CD4-positive, alpha-beta T cell treated with Interleukin-15 for 1 hour (primary cell): ENCODE measurements at places on chromosomes 4 and X.

DNA sequence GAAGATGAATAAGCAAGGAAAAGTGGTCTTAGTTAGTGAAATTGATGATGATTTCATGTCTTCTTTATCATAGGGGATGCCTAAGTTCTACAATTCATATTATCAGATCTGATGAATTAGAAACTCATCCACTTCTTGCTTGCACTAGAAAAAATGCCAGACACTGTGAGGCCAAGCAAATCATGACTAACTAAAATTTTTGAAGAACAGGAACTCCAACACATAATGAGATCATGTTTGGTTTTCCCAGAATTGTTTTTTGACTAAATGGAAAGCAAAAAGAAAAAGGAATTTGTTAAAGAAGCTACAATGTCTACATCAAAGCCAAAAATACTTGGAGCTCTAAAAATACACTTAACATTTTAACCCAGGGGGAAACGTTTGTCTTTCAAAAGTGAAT is 120.4 kb downstream of the ARSF start:
- DNase-seq, result no peak

- no peak for DNase-seq
These were observed 66.5 kb downstream of the SPIN4 start for GRCh38 chrX:63284659-63285058.

DNA sequence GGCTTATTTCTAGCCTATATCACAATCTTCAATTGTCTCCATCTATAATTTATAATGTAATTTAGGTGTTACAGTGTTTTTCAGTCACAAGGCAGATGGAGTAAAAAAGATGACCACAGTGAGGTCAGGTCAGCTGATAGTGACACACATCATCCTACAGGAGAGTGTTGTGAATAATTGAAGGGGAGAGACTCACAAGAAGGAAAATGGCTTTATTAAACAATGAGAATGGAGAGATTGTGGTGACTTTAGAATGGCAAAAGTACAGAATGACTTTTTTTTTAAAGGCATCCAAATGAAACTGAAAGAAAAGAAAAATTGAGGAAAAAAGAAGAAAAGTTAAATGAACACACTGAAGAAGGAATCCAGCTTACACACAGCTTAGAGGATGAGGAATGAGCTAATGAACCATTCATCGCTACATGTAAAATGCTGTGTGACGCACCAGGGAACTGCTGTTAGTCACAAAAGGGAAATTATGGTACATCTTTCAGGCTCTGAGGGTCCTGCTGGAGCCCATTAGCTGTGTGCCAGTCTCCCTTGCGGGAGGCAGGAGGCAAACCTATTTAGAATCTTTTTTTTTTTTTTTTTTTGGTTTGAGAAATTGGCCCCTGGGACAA is 56.6 kb downstream of the SPRY1 start:
- no peak for DNase-seq

DNA sequence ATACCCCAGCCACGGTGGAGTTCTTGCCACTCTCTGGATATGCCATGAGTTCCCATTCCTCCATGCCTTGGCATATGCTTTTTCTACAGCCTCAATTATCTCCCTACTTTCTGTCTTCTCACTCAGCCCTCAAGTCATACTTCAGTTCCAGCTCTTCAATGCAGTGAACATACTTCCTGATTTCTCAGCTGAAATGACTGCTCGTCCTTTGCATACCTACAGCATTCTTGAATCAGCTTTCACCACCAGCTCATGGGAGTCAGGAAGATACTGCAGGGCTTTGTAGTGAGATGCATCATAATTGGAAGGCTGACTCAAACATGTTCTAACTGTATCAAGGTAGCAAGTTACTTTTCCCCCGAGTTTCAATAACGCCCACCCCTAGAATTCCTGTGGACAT is 118.4 kb downstream of the APBB2 start:
- no peak for DNase-seq

DNA sequence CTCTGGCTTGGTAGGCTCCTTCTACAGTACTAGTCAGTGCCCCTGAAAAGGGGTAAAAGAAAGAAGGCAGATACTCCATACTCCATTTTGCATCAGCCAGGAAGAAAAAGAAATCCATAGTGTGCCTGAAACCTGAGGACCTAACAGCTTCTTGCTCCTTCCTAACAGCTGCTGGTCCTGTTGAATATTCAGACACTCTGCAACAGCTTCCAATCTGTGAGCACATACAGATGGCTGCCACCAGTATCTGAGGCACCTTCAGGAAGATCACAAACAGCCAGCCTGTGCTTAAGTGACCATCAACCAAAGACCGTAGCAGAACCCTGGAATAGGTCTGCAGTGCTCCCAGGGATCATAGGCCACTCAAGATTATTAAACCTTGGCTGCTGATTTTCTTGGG is 4.3 kb downstream of the GIMD1 start:
- no peak for DNase-seq

GRCh38 chr4:22322996-22323395 is 192.9 kb downstream of the ADGRA3 start:
- no peak for DNase-seq

GRCh38 chrX:102651242-102652011 is at the start of gene GPRASP1:
Gene GPRASP1 (plus strand): TSS chrX:102651483. CDS start chrX:102653914, 2,431 bp downstream.
- DNase-seq, result peak; percentile 74

GRCh38 chr4:56128213-56128612 is 179.5 kb downstream of the CEP135 start:
- no peak for DNase-seq

- DNase-seq, result no peak
These were observed 35.9 kb downstream of the GAK start for GRCh38 chr4:896216-896615.

- no peak for DNase-seq
These were observed 8.9 kb downstream of the POLA1 start for GRCh38 chrX:24702362-24703184.

GRCh38 chr4:7705062-7705461 is 234.6 kb downstream of the AFAP1 start:
- DNase-seq, result no peak

GRCh38 chr4:114926583-114926982 is 186.8 kb downstream of the NDST4 start:
- DNase-seq, result no peak

GRCh38 chr4:90027565-90027964 is 99.6 kb upstream of the CCSER1 start:
- no peak for DNase-seq

DNA sequence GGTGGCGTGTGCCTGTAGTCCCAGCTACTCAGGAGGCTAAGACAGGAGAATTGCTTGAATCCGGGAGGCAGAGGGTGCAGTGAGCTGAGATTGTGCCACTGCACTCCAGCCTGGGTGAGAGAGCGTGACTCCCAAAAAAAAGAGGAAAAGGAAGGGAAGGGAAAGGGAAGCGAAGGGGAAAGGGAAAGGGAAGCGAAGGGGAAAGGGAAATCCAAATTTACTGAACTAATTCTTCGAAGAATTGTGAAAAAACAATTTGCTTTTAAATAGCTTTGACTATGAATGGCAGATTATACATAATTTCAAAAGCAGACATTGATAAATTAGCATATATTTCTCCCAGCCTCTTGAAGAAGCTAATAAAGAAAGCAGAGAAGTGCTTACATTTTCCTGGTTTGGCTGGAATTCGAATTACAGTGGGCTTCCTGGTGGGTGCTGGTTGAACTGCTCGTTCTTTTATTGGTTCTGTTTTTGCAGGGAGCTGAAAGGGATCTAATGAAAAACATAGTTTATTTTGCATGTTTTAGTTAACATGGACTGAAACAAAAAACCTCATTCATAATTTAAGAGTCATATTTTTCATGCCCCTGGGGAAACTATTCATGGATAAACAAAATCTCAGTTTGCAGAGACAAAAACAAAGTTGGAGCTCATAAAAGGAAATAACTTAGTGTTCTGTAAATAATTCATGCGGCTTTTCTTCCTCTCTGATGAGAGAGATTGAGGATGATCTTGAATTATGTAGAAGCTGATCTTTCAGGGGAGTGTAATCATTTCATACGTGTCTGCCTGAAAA is 66.0 kb downstream of the RPS3A start:
- DNase-seq, result no peak

DNA sequence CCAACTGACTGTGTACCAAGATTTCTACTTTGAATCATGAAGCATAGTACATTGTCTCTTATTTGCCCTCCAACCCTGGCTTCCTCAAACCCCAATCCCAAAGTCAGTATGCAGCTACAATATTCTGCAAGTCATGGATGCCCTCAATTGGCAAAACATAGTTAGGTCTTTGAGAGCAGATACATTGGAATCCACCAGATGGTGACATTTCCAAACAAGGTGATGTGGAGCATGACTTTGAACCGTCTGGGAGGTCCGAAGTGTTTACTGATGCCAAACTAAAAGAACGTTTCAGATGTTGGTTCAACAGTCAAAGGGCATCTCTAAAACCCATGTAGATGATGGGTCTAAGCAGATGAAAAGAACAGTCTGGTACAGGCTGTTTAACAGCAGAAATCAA is 43.7 kb upstream of the FRMD7 start:
- no peak for DNase-seq

- no peak for DNase-seq
These were observed 680.9 kb upstream of the ATOH1 start for GRCh38 chr4:93147524-93148212.

GRCh38 chr4:111781611-111782010 is 363.6 kb upstream of the FAM241A start:
- no peak for DNase-seq

- no peak for DNase-seq
These were observed 983.4 kb upstream of the ADGRL3 start for GRCh38 chr4:60216752-60217151.
